Activated CD4-positive, alpha-beta T cell treated with anti-CD3 and anti-CD28 coated beads, Interleukin-2, amount 50 U/mL, for 48 hours (primary cell): ENCODE measurements at places on chromosomes 13 and 19.
A peak's percentile ranks its signal among the peaks of the same experiment; 100 is the strongest.

DNA sequence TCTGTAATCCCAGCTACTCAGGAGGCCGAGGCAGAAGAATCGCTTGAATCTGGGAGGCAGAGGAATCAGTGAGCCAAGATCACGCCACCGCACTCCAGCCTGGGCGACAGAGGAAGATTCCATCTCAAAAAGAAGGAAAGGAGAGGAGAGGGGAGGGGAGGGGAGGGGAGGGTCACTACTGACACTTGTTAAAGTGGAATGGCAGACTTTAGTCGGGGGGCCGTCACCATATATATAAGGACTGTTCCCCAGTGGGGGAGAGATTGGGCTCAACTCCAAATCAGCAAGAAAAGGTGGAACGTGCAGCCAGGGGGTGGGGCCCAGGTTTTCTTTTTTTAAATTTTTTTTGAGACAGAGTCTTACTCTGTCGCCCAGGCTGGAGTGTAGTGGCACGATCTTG is 26.2 kb downstream of the TPT1 start:
- DNase-seq = no peak

DNA sequence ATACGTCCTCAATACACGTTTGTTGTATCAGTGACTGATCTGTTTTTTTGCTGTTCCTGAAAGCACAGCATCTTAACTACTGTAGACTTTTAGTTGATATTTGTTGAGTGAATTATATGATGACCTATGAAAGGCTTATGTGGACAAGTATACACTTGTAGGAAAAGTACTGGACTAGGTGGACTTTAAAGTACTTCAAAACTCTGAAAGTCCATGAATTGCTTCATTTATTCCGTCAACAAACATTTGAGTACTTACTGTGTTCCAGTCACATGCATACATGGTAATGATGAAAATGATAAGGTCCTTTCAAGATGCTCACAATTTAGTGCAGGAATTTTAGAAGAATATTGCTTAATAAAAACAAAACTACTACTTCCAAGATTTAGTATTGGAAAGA is 3.1 kb downstream of the WDFY2 start:
- DNase-seq = no peak

DNA sequence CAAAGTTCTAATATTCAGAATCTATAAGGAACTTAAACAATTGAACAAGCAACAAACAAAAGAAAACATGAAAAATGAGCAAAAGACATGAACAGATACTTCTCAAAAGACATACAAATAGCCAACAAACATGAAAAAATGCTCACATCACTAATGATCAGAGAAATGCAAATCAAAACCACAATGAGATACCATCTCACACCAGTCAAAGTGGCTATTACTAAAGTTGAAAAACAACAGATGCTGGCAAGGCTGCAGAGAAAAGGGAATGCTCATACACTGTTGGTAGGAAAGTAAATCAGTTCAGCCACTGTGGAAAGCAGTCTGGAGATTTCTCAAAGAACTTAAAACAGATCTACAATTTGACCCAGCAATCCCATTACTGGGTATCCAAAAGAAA is 74.3 kb downstream of the CRYL1 start:
- no peak for DNase-seq

DNA sequence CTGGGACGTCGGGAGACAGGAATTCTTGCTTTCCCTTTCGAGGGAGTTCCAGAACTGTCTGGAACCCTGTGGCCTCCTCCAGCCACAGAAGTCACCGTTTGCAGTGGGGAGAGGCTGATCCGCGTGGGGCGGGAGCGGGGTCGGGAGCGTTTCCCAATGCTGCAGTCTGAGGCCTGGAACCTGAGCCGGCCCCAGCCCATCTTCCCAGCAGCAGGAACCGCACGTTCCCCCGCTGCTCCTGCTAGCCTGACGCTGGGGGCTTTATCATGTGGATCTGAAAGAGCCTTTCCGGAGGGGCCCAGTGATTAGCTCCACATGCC is 13.4 kb downstream of the DPP9 start:
- DNase-seq = no peak

GRCh38 chr19:56079609-56080008 is 41.5 kb downstream of the ZNF787 start:
- DNase-seq = no peak

DNA sequence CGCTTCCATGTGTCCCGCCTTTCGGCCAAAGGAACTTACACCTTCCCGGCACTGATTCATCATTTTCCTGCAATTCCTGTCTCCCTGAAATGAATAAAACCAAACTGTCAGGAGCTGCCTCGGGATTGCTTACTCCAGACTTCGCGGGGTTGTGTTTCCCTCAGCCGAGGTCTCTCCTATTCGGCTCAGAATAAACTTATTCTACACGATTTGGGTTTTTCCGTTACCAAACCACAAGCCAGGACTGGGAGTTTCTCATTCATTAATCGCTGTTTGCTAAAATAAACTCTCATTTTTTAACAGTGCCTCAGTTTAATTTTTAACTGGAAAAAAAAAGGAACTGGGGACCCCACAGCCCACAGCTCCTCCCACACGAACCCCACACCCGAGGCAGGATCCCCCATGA is 667 bp downstream of the ZNF878 start:
- no peak for DNase-seq

DNA sequence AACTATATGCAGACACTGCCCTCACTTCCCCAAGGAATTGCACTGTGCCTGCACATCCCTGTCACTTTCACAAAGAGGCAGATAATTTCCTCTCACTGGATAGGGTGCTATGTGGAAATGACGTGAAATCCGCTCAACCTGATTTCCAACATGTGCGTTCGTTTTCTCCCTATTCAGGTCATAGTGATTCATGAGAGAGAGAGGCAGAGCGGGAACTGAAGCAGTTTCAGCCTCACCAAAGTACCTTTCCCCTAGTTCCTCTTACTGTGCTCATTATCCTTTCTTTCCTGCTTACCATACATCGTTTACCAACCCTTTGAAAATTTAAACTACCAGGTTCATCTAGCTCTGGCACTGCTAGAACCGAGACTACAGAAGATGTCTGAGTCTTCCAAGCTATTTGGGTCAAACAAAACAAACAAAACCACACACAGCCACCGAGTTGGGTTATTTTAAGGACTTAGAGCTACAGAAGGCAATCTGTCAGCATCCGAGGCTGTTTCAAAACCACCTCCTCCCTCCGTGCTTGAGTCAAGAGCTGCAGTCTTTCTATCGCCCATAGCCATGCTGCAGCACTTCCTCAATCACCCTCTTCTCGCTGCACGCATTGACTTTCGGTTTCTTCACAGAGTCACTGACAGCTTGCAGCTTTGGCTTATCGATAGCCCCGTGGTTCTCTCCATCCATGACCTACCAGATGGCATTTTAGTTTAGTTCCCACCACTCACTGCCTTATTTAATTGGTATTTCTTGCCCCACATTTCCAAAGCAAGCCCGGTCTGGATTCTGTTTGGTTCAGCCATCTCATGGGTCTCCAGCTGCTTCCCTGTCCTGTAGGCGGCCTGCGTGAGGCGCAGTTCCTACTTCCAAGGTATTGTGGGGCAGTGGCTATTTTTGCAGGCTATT is 1395.8 kb downstream of the EFNB2 start:
- DNase-seq = peak; percentile 67

GRCh38 chr13:34085204-34085603 is 267.3 kb downstream of the RFC3 start:
- no peak for DNase-seq

DNA sequence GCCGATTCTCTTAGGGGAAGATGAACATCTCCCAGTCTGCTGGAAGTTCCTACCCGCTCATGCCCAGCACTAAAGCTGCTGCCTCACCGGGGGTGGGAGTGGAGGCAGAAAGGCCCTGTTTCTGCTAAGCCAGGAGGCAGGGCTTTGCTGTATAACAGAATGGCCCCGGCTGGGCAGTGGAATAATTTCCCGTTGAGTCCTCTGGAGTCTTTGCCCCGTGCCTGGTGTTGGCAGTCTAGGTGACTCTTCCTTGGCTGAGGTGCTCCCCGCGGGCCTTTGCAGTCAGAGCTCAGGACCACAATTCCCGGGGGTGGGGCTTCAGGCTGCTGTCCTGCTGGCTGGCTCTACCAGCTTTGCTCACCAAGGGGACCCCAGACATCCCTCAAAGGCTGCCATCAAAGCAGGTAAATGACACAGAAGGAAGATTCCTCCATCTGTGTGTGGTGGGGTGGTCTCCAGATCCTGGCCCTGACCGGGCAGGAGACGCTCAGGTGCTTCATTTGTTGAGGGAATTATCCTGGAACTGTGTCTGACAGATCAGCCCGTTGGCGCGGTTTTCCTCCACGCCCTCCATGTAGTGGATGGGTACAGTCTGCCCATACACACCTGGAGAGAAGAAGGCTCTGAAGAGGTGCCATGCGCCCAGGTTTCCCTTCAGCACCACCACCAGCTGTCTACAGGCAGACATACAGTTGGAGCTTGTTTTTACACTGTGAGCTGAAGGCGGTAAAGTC is 209.9 kb downstream of the TEX29 start:
- no peak for DNase-seq

DNA sequence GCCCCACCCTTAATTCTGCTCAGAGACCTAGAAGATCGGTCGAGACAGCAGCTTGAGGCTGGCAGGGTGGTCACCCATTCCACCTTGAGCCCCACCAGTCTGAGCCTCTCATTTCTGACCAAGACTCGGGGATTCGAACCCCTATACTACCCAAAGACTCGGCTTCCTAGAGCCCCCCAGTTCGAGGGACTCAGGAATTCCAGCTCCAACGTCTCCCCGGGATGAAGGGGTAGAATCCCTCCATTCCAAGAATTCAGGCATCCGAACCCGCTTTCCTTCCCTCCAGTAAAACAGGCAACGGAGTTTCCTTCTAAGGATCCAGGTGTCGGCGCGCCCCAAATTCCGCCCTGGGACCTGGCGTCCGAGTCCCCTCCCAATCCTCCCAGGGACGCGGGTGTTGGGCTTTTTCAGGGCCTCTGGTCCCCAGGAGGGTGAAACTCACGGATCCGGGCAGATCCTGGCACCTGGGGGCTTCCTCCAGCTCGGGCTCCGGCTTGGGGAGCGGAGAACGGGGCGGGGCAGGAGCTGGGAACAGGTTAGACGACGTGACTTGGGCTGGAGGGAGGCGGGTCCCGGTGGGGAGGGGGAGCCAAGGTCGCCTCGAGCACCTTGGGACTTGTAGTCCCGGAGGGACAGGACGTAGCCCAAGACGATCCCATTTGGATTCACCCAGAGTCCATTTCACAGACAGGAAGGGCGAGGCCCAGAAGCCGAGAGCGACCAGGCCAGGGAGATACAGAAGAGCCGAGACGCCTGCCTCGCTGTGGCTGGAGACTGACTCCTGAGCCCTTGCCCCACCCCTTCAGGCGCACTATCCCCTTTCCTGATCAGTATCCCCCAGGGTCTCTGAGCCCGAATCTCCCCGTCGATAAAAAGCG is at the start of gene PPP1R13L:
PPP1R13L (minus strand) TSS at position 513 of the 878 bp plus-strand sequence. CDS start 6,751 bp downstream, outside the sequence.
- peak; percentile 74 for DNase-seq

DNA sequence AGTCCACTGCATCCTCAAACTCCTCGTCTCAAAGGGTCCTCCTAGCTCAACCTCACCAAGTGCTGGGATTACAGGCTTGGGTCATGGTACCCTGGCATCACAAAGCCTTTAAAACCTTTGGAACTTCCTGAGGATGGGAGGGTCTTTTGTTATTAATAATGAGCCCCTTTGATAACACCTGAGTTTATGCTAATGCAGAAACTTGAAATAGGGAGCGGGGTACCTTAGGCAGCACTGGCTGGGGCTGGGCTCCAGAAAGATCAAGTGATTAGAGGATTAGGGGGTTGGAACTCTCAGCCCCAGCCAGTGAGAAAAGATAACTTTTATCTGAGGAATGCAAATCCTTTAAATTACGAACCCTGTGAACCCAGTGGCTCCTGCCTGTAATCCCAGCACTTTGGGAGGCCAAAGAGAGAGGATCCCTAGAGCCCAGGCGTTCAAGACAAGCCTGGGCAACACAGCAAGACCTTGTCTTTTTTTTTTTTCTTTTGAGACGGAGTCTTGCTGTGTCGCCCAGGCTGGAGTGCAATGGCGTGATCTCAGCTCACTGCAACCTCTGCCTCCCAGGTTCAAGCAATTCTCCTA is 9.3 kb upstream of the PSPC1 start:
- DNase-seq = no peak

DNA sequence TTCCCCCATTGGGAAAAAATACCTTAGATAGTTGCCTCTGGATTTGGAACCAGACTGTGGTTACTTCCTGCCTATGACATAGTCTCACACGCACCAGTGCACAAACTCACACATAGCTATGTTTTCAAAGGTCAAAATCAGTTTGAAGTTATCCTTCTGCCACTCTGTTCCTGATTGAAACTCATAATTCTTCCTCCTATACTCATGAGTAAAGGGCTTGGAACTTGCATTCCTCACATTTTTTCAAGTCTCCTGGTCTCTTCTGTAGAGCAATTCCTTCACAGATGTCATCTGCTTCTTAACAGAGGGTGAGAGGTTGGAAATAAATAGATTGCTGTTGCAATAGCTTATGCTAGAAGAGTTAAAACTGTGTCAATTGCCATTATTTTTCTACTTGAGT is 18.6 kb upstream of the POSTN start:
- no peak for DNase-seq

DNA sequence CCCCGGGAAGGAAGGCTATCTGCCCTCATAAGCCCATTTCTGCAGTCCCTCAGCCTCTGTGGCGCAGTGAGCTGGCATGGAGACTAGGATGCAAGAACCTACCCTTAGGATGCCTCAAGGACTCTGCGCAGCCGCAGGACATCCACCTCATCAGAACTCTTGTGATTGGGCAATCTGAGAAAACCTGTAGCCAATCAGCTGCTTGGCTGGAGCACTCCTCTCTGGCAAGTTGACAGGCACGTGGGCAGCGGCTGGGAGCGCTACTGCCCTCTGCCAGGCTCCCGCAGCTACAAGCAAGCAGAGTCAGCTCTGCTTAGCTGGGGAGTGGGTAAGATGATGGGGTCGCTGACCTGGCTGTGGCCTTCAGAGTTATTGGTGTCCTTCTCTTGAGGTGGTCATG is 1.5 kb upstream of the ECSIT start:
- peak; percentile 65 for DNase-seq

DNA sequence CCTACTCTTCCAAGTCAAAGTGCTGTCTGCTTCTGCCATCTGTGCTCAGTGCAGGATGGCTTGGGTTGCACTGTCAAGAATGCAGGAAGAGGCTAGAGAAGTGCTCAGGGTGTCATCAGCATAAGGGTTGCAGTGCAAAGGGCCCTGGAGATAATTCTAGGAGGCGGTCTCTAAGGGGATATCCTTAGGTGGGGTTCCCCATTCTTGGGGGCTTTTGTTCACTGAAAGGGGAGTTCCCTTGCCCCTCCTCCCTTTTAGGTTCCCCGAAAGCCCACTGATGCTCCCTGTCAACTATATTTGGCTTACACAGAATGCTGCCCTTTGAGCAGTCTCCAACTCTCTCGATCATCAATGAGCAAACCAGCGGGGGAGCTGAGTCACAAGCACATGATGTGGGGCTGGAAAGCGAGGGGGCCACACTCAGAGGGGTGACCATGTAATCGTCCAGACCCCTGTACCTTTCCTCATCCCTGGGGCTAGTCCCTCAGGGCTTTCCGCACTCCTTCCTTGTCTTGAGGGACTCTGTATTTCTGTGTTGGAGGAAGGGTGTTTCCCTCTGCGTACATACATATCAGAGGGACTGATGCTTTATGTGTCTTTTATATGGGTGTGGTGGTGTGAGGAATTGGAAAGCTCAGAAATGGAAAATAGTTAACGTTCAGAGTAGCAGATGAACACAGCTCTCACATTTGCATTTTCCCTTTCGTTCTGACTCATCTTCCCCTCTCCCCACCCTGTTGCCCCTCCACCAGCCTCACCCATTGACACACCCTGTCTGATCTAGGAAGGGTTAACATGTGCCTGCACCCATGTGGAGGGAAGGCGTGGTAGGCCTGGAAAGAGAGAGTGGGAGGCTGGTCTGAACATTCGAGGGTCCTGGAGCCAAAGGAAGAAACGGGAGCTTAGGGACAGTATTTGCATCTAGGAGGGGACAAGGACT is 6.7 kb downstream of the ZBTB32 start:
- DNase-seq = peak; percentile 80

- no peak for DNase-seq
Measured at GRCh38 chr19:46984077-46985010, 35.3 kb upstream of the NPAS1 start.
